RPMI8226 (cell line): ENCODE measurements at places on chromosomes 4 and X.

- DNase-seq = no peak
These were observed 215.5 kb upstream of the BCOR start for GRCh38 chrX:40313269-40313668.

DNA sequence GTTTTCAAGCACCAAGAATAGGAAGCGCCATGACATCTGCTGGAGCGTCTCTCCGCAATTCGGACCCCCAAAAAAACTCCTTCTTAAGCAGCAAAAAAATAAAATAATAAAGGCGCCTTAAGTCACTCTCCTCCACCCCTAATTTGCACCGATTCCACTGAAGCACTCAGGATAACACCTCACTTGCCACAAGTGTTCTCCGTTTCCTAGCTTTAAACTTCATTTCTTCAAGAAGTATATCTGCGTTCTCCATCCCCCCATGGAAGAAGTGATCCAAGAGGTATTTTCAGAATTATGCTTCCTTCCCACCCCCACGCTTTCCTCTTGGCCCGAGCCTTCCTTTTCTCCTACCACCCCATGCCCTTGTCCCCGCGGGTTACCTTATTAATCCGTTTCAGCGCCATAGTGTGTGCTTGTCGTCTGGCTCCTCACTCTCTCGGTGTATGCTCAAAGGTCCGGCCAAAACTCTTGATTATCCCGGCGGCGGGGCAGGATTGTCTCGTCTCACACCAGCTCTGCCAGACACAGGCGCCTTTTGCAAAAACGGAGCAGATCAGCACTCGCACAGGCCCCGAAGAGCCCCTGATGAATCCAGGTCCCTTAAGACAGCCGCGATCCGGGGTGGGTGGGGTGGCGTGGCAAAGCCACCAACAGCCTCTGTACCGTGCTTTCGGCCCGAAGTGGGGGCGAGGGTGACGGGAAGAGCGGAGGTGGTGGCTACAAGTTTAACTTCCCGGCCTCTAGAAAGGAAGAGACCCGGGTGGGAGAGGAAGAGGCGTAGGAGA lies 1.1 kb downstream of the UBE2D3 start:
- no peak for DNase-seq

GRCh38 chr4:16677001-16677944 lies 221.2 kb downstream of the LDB2 start:
- no peak for DNase-seq

- DNase-seq = peak; percentile 74
These were observed 28.4 kb downstream of the ZNF185 start for GRCh38 chrX:152926279-152926678.

GRCh38 chr4:6451309-6451708 lies 21.1 kb downstream of the PPP2R2C start:
- no peak for DNase-seq
